NCI-H2171 treated with DMSO at 0.1 percent for 48 hours (cell line): ENCODE measurements at places on chromosomes 12 and 14.

DNA sequence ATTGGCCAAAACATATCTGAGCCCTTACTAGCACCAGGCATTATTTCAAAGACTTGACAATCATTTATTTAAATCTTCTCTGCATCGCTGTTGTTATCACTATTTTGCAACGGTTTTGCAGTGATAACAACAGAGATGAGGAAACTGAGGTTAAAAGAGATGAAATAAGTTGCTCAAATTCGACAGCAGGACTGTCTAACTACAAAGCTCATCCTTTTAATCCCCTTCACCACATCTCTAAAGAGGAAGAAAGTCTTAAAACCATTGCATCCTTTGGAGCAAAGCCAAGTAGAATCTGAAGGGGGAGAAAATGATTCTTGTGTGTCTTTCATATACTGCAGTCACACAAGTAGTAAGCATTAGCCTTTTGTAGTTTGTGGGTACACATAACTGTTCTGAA lies 14.8 kb upstream of the ETNK1 start:
- DNase-seq = no peak

GRCh38 chr12:91033251-91033650 lies 24.6 kb downstream of the KERA start:
- DNase-seq = no peak

DNA sequence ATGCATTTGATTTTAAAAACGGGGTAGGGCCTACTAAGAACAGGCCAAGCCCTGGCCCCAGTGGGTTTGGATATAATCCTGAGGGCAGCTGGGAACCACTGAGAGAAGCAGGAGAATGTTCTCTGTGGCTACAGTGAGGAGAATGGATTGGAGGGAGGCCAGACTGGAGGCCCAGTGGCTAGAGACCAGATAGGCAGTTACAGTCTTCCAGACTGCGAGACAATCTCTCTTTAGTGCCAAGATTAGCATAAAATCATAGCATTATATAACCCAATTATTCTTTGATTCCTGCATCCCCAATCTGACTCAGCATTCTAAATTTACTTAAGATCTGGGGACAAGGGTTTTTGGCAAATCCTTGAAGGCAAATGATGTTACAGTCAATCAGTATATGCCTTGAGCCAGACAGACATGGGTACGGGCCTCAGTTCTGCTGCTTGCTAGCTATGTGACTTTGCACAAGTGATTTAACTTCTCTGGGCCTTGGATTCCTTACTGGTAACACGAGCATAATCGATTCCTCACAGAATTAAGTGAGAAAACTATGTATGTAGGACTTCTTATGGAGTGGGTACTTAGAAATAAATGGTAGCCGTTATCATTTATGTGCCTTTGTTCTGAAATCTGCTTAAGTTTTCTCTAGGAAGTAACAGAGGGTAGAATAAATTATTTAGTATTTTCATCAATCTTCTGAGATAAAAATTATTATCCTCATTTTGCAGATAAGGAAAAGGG lies 18.3 kb downstream of the NINJ2 start:
- no peak for DNase-seq

- no peak for DNase-seq
Measured at GRCh38 chr12:64335886-64336466, 54.6 kb downstream of the C12orf56 start.

- no peak for DNase-seq
Measured at GRCh38 chr14:22539831-22540230, 49.2 kb downstream of the DAD1 start.

DNA sequence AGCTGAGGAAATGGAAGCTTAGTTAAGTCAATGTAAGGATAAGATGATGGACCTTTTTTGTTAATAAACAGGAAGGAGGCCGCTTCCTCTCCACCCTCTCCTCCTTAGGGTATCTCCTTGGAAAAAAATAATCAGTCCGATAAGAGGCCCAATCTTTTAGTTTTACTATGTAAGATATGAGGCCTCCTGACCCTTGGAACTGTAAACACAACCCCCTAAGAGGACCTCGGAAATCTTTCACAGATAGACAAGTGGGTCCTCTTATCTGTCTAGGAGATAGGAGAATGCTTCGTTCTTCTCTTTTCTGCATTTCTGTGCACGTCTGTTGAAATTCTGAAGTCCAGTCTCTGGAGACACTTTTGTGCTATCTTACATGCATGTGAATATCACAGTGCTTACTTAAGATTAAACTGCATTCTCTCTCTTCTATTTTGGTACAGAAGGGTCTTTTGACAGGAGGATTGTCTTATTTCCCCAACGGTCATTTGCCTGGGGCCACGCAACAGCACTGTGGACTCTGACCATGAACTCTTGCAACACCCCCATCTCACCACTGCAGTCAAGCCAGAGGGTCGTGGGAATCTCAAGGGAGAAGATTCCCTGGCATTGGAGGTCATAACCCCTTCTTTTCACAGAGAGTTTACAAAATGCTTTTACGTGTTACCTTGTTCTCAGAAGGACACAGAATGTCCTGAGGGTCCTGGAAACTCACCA lies 313.0 kb upstream of the RTL1 start:
- DNase-seq = no peak

DNA sequence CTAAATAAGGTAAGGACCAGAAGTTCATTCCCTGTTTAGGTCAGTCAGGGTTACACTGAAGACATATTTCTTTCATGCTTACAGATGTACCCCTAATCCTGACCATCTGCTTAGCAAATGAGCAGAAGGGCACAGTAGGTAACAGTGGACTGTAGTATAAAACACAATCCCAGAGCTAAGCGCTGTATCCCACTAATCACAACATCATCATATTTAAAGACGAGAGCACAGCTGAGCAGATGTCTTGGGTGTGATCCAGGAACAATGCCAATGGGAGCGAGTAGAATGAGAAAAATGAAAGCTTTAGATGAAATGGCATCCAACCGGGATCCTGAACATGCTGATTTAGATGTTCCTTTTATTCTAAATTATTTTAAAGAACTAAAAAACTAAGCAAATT lies 213.4 kb downstream of the CCER1 start:
- DNase-seq = peak; percentile 82

DNA sequence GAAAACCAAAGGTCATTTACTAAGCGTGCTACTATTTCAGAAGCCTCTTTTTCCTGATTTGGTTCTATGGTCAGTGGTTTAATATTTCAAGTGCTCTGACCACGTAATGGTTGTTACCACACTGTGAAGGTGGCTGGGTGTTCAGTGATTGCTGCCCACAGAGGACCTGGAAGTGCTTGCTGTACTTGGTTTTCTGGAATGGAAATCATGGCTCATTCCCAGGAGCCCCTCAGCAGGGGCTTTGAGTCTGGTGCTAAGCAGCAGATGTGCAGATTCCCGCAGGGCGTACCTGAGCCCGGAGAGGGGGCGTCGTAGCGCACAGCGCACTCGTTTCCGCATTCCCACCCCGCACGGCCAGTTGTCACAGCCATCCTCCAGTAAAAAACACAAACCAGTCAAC lies 50.5 kb downstream of the TRAF3 start:
- DNase-seq = no peak

- no peak for DNase-seq
Measured at GRCh38 chr12:124627956-124628355, 60.5 kb upstream of the NCOR2 start.

- no peak for DNase-seq
Measured at GRCh38 chr14:79356040-79356439, 855.3 kb downstream of the DIO2 start.

DNA sequence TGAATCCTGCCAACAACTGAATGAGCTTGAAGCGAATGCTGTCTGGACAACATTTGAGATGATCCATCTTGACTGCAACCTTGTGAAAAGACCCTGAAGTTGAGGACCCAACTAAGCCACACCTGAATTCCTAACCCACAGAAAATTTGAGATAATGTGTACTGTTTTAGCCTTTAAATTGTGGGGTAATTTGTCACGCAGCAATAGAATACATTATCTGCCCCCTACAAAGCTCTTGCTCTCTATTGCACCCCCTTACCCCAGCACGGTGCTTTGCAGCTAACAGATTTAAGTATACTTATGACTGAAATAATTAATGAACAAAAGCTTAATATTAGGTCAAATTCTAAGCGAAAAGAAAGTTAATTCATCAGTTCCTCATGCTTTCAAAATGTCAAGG lies 1.6 kb downstream of the POLE2 start:
- DNase-seq = no peak

- DNase-seq = no peak
Measured at GRCh38 chr14:94770815-94771157, 873 bp upstream of the GSC start.

GRCh38 chr12:57213763-57214397 lies 2.7 kb upstream of the NXPH4 start:
- DNase-seq = no peak

DNA sequence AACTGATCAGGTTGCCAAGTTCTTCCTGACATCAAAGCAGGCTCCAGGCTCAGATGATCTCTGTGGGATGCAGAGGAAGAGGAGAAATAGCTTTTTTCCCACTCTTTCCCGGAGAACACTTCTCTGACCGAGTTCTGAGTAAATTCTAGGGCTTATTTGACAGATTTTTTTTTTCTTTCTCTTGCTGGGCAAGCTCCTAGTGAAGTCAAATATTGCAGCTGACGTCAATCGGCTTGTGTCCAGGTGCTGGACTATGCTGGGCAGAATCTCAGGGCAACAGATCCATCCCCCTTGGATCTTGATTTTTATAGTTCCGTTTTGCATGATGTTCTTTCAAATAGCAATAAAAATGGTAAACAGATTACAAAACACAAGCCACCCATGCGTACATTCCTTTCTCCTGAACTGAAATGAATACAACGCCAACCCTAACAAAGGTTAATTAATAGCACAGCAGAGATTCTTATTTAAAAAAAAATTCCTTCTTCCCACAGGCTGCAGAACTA lies 182.2 kb downstream of the NOVA1 start:
- no peak for DNase-seq
